Stimulated activated naive B cell treated with anti-CD40 and anti-IgM and Interleukin-4, amounts not matched to agents 10 μg/mL and 1 μg/mL and 100 μg/mL, for 72 hours (primary cell): ENCODE measurements at places on chromosomes 6 and 20.

- DNase-seq = no peak
These were observed 16.6 kb downstream of the B4GALT5 start for GRCh38 chr20:49697071-49697470.

DNA sequence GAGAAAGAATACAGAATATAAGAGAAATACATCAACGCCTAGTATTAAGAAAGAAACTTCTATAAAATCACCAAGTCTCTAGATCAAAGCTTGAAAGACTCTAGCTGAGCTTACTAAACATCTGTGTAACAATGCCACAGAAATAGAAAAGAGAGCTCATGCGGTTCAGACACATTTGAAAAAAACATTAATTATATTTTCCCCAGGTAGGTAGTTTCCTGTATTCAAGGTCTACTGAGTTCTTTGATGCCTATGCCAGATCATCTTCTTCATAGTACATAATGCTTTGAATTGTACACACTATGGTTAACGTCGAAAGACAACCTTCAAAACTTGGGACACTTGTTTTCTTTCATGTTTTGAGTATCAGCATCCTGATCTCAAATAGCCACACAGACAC is 11.3 kb downstream of the MOXD1 start:
- DNase-seq = no peak

DNA sequence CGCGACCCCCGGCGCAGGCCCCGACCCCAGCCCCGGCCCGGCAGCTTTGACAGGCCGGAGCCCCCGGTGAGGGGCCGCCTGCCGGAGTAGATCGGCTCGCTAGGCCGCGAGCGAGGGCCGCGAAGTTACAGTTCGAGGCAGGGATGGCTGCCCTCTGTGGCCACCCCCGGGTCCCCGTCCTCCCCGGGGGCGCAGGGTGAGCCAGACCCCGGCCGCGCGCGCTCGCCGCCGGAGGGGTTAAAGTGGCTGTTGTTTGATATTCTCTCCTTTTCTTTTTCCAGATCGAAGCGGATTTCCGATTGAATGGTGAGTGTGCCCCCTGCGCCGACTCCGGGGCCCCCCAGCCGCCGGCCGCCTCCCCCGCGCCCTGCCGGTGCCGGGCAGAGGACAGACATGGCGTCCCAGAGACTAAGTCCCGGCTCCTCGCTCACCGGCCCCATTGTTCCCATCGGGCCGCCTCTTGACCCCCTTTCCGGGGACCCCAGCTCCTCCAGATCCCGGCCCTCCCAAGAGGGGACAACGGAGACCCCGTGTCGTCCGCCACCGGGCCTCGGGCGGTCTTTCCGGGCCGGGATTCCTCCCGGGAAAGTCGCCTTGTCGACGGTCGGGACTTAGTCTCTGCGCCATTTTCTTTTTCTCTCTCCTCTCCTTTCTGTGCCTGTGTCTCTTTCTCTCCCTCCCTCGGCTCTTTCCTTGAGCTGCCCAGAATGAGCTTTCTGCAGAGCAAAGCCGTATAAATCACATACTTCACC is 704 bp downstream of the TOP1 start:
- peak; percentile 24 for DNase-seq

GRCh38 chr20:44415833-44416715 is 59.6 kb upstream of the TTPAL start:
- DNase-seq = no peak

- no peak for DNase-seq
These were observed 167.9 kb downstream of the NRN1 start for GRCh38 chr6:5838656-5839396.

GRCh38 chr20:51249215-51249614 is 226.3 kb upstream of the KCNG1 start:
- no peak for DNase-seq

DNA sequence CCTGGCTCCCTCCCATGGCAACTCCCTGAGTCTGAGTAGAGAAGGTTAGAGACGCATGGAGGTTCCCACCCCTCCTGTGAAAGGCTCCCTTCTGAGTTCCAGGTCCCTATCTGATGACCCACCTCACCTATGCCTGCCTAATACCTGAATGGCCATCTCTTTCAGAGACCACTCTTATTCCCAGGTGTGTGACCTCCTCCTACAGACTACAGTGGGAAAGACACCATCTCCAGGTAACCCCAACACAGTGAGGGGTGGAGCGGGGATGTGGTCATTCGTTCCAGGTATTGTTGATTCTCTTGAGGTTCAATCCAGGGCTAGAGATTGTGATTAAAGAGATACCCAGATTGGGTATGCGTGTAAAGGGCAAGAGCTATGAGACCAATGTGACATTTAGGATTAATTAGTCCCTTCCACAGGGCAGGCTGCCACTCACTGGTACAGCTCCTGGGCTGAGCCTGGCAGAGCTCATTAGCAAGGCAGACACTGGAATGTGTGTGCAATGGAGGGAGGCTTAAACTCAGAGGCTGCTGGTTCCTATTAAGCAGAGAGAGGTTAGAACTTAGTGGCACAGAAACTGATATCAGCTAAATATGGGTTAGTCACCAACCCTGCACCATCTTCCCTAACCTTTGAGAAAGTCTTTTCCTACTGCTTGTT is 46.5 kb upstream of the IER3 start:
- DNase-seq = no peak

DNA sequence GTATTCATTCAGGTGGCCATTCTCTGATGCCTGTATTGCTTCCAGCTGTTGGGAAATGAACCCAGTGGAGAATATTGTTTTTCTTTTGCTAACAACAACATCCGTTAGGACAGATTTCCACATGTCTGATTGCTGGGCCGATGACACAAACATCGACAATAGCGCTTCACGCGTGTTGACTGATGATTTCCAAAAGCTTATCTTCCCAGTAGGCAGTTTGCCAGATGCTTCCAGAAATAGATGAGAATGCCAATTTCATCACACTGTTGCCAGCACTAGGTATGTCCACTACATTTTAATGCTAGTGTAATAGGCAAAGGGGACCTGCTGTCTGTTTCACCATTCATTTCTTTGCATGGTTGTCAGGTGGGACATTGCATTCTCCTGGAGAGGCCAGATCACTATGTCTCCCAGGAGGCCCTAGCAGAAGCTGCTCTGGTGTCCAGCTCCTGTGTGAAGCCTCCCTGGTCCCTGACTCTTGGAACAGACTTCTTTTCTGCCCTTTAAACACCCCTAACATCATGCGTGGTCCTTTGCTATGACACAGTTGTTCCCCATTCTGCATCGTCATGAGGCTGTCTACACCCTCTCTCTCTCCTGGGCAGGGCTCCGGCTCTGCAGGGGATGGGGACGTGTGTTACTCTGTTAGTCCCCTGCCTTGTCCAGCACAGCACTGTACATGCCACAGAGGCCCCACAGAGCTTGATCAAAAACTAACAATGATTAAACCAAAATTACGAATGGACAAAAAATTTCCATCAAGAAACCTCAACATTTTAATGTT is 181.6 kb downstream of the CDH26 start:
- no peak for DNase-seq

DNA sequence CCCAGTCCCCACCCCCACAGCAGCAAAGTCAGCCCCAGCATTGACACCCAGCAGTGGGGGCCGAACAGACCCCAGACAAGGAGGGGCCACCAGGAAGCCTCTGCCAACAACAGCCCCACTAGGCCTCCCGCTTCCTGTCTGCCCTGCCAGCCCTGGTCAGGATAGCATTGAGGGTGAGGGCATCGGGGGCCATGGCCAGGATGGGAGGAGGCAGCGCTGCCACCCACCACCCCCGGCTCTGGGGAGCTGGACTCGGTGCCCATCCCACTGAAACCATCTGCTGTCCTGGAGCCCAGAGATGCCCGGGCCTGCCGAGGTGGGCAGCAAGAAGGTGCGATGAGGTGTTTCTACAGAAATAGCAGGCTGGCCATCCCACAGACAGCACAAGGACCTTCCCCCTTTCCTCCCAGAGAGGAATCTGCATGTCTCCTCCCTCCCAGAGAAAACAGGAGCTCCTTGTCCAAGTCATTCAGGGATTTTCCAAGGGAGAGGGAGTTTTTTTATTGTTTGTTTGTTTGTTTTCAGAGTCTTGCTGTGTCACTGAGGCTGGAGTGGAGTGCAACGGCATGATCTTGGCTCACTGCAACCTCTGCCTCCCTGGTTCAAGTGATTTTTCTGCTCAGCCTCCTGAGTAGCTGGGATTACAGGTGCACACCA is 62.1 kb upstream of the BHLHE23 start:
- DNase-seq = no peak

- DNase-seq = no peak
These were observed 76.3 kb downstream of the CDK19 start for GRCh38 chr6:110738899-110739365.

GRCh38 chr6:82264321-82264720 is 16.8 kb upstream of the IBTK start:
- DNase-seq = no peak

DNA sequence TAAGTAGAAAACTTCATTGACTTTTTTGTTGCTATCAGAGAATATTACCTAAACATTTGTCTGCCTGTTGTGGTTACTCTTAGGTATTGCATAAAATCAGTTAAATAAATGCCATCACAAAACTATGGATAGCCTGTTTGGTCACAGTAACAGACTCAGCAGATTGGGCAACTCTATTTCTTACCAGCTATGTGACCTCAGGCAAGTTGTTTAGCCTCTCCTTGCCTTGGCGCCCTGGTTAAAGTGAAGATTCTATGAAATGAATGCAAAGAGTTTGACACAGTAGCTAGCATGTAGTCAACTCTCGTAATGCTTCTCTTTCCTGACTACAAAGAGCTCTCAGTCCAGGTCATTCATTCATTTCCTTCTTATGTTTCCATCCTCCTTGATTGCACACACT is 82.5 kb upstream of the ID4 start:
- no peak for DNase-seq

GRCh38 chr6:152981219-152981618 is 1.6 kb downstream of the FBXO5 start:
- DNase-seq = no peak

GRCh38 chr6:3624250-3625136 is 127.0 kb downstream of the PXDC1 start:
- no peak for DNase-seq

DNA sequence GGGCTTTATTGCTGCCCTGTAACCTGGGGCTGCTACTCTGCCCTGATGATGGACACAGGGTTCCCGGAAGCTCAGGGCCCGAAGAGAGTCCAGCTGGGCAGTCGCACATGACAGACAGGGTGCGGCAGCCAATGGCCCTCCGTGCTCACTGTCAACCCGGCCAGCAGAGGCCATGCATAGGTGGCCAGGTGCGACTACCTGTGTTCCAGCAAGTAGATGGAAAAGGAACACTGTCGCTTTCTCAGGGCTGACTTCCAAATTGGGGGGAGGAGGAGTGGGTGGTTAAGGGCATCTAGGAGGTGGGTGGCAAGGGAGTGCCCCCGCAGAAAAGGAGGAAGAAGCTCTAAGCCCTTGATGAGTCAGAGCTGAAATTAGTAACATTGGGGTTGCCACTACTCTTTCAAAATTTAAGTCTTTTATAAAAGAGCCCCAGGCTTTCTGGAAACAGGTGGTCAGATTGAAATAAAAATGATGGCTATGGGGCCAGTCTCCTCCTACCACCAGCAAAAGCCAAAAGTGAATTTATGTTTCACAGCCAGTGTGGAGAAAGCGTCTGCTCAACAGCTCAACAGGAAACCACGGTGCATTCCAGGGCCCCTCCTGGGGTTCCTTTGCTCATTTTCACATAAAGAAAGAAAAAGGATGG is 2.3 kb upstream of the RAMACL start:
- DNase-seq = peak; percentile 41

DNA sequence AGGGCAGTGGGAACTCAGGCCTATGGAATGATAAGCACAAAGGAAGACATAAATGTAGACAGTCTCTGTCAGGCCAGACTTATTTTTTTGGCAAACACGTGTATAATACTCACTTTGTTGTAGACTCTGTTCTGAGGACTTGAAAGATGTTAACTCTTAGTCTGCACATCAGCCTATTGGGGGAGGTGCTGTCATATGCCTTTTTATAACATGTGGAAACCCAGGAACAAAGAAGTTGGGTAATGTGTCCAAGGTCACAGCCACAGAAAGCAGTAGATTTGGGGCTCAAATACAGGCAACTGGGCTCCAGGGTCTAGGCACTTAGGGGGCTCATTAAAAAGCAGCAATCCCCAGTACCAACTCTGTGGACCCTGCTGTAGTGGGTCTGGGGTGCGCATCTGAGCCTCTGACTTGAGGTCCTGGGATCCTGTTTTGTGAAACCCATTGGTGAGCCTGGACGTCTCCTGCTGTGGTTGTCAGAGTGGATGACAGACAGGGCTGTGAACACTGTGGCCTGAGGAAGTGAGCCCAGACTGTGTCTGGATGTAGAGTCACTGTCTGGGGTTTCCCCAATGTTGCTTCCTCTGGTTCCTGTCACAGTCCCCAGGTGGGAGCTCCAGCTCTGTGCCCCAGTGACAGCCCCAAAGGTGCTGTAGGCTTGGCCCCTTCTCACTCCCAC is 50.0 kb downstream of the CDH26 start:
- DNase-seq = peak; percentile 5

- no peak for DNase-seq
These were observed 57.4 kb downstream of the MOCS1 start for GRCh38 chr6:39876826-39877225.

DNA sequence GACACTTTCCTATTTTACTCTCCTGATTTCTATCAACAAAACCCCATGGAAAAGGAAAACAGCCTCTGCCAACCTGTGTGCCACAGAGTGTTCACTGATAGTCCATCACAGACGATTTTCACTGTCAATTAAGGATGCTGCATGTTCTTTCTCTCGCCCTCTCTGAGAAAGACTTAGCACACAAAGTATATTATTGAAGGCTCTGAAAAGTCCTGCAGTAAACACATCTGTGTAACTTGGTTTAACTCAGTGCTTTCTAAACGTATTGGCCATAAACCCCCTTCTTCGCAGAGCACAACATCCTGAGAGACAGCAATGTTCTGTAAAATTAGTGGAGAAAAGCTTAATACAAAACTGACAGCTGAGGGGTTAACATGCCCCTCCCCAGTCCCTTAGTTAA is 26.6 kb downstream of the MDGA1 start:
- DNase-seq = no peak

- DNase-seq = no peak
These were observed 53.0 kb downstream of the FARS2 start for GRCh38 chr6:5314191-5314865.

DNA sequence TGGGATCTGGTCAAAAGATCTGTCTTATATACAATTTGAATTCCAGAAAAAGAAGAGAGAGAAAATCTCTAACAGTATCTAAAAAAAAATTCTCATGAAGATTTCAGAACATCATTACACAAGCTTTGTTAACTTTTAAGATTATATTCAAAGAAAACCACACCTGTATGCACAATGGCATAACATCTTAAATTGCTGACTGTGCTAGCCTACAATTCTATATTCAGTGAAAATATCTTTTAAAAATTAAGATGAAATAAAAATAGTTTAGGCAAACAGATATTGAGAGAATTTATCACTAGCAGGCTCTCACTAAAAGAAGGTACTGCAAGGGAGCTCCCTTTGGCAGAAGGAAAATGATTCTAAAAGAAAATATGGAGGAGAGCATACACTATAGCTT is 100.3 kb downstream of the BCKDHB start:
- no peak for DNase-seq

GRCh38 chr6:71385111-71385822 is 96.7 kb downstream of the OGFRL1 start:
- no peak for DNase-seq

- DNase-seq = no peak
These were observed 499.1 kb upstream of the MAN1A1 start for GRCh38 chr6:119848696-119849095.

- no peak for DNase-seq
These were observed 179.8 kb downstream of the HAO1 start for GRCh38 chr20:7760247-7761031.
